ENCODE measurements at places on chromosomes 5 and 9.

DNA sequence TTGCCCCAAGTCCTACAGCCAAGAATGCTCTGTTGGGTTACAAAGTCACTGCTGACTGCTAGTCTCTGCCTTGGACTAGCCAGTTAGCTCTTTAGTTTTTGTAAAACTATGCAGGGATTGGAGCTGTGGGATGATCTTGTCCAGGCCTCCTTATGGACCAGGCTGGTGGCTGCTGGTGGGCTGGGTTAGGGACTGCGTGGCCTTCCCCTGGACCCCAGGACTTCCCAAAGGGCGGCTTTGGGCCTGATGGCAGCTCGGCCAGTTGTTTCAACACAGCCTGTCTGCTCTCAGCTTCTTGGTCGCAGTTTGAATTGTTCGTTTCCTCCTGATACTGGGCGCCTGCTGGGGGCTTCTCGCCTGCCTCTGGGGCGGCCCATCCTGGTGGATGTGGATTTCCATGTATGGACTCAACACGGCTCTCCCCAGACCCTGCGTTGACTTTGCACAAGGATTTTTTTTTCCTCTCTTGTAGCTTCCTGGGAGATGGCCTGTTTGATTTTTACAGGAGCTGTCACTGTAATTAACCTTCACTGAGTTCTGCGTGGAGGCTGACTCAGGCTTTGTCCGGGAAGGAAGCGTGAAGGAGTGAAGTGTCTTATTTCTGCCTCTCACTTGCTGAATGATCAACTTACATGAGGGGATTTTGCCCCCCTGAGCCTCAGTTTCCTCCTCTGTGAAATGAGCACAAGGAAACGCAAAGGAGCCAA is 91.9 kb upstream of the NEURL1B start:
- DNase-seq, result no peak

DNA sequence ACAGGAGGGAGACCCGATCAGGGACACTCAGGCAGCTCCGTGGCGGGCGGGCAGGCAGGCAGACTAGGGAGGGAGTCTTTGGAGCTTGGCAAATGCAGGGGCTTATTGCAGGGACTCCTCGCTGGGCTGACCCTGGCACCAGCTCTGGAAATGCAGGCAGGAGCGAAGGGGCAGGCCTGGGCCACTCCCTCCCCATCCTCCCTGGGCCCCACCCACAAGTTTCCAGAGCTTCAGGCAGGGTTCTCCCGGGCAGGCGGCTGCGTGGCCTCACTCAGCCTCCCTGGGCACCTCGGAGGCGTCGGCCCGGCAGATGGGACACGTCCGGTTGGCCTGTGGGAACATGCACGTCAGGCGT is 8.5 kb downstream of the RNF44 start:
- no peak for DNase-seq

DNA sequence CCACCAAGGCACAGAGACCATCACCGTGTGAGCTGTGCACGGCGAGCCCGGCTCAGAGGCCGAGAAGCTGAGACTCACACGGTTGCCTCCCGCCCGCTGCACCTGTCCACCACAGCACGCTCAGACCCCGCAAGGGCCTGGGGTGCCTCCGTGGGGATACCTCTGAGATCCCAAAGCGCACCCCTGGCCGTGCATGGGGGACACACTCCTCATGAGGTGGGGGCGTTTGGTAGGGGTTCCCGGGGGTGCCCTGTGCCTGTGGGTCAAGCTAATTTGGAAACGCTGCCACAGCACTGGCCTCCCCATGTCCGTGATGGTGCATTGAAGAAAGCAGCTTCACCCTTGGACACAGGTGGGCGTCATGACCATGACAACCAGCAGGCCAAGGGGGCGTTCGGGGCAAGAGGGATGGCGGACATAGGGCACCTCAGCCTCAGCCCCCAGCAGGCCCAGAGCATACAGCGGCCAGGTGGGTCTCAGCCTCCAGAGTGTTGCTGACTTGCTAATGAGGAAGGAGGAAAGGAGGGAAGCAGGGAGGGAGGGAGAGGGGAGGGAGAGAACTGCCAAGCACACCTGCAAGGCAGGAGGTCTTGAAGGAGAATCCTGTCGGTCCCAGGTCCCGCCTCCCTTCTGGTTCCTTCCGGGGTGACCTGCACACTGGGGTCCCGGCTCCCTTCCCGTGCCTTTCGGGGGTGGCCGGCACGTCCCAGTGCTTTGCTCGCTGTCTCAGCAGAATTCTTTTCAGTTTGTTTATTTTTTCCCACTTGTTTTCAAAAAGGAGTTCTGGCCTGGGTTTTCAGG is 34.7 kb downstream of the GLT6D1 start:
- DNase-seq, result no peak

- no peak for DNase-seq
Observed at GRCh38 chr5:112226215-112226614, 192.9 kb downstream of the EPB41L4A start.

- DNase-seq, result no peak
Observed at GRCh38 chr5:134430001-134430569, 18.4 kb upstream of the CDKN2AIPNL start.

DNA sequence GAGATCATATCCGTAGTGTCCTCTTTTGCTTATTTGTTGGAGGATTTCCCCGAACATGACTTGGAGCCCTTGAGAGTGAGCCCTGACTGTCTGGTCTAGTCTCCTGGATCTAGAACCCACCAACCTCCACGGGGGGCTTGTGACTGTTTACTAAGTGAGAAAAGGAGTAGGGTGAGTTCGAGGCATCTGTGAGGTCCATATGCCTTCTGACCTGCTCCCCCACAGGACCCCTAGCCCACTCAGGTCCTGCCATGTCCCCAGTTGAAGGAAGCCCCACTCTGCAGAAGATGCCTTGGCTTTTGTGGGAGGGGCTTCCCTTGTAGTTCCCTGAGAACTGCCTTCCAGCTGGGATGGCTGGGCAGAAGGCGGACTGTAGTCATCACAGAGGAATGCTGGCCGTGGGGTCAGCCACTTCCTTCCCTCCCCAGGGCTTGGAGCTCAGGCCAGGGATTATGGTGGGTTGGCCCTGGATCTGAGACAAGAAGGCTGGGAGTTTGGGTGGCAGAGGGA is 7.0 kb upstream of the IRF1 start:
- DNase-seq, result peak; percentile 96

Measured in islet precursor cell (in vitro differentiated cells).